ENCODE measurements at places on chromosomes 13 and 19. TPM values are rescaled to one million over a fixed set of nuclear protein-coding genes. Genes with fewer than 3 reads are reported as not detected.

- peak overlapping the region; percentile 59 for H3K4me3 ChIP-seq
- peaks cover 18% of the 10 kb centered on the region for H3K36me3 ChIP-seq
- H3K27me3 ChIP-seq, result no peaks in the 10 kb centered on the region
- H3K27ac ChIP-seq, result peak overlapping the region; percentile 91
Observed at GRCh38 chr13:75762076-75762937, 126.2 kb downstream of the LMO7 start.

- peak; percentile 81 for DNase-seq
- peaks cover 45% of the 10 kb centered on the region for H3K36me3 ChIP-seq
- no peaks in the 10 kb centered on the region for H3K27me3 ChIP-seq
- no peak overlapping the region for H3K4me3 ChIP-seq
- peak overlapping the region; percentile 46 for H3K27ac ChIP-seq
Observed at GRCh38 chr19:49097453-49098288, 12.4 kb downstream of the SNRNP70 start.

- no peaks in the 10 kb centered on the region for H3K27me3 ChIP-seq
- no peak overlapping the region for H3K4me3 ChIP-seq
- H3K36me3 ChIP-seq, result peaks cover 21% of the 10 kb centered on the region
Observed at GRCh38 chr19:10625762-10626138, 397 bp downstream of the SLC44A2 start.

GRCh38 chr13:97257228-97257755 lies 35.2 kb downstream of the MBNL2 start:
- H3K36me3 ChIP-seq, result peaks cover 25% of the 10 kb centered on the region
- peak overlapping the region; percentile 86 for H3K27ac ChIP-seq
- H3K4me1 ChIP-seq, result peaks cover 75% of the 10 kb centered on the region
- no peaks in the 10 kb centered on the region for H3K27me3 ChIP-seq

SLITRK5 gene
- not detected for total RNA-seq

DNA sequence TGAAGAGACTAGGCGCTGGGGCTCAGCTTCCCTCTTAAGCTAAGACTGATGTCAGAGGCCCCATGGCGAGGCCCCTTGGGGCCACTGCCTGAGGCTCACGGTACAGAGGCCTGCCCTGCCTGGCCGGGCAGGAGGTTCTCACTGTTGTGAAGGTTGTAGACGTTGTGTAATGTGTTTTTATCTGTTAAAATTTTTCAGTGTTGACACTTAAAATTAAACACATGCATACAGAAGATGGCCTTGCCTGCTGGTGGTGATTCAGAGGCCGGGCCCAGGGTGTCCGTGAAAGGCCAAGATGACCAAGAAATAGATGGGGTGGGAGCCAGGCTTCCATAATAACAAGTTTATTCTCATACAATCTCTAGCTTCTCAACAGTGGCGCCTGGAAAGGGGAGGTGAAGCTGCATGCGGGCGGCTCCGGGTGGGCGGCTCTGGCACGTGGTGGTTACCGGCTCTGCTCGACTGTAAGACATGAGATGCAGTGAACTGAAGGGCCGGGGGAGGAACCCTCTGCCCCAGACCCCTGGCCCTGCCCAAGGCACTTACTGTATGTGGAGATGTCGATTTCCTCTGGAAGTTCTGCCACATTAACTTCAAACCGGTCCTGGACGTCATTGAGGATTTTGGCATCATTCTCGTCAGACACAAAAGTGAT lies 10.5 kb downstream of the DDX39A start:
- peaks cover 82% of the 10 kb centered on the region for H3K36me3 ChIP-seq
- peaks cover 34% of the 10 kb centered on the region for H3K4me1 ChIP-seq

DNA sequence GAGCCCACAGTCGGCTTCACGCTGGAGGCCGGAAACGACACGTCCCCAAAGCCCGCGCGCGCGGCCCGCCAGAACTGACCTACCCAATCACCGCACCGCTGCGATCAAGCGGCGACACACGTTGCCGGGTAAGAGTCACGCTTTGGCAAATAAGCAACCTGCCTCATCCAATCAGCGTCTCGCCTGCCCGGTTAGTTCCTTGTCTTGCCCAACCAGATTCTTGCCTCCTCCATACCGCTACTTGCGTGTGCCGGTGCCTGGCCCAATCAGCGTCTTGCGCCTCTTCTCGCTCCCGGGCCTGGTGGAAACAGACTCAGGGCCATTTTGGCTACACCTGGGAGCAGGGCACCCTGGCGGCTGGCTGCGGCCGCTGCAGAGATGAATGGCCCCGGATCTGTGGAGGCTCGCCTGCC lies 11.6 kb upstream of the ZNF544 start:
- no peaks in the 10 kb centered on the region for H3K27me3 ChIP-seq
- DNase-seq, result no peak
- H3K4me3 ChIP-seq, result no peak overlapping the region
- no peaks in the 10 kb centered on the region for H3K4me1 ChIP-seq
- H3K36me3 ChIP-seq, result peaks cover 28% of the 10 kb centered on the region

TSKS gene
- total RNA-seq, result 0.50 TPM

- peaks cover 3% of the 10 kb centered on the region for H3K4me1 ChIP-seq
- no peak overlapping the region for H3K4me3 ChIP-seq
- DNase-seq, result no peak
- H3K36me3 ChIP-seq, result no peaks in the 10 kb centered on the region
- H3K27me3 ChIP-seq, result peaks cover 4% of the 10 kb centered on the region
- H3K27ac ChIP-seq, result no peak overlapping the region
Observed at GRCh38 chr13:100773923-100774663, 99.5 kb upstream of the TMTC4 start.

DNA sequence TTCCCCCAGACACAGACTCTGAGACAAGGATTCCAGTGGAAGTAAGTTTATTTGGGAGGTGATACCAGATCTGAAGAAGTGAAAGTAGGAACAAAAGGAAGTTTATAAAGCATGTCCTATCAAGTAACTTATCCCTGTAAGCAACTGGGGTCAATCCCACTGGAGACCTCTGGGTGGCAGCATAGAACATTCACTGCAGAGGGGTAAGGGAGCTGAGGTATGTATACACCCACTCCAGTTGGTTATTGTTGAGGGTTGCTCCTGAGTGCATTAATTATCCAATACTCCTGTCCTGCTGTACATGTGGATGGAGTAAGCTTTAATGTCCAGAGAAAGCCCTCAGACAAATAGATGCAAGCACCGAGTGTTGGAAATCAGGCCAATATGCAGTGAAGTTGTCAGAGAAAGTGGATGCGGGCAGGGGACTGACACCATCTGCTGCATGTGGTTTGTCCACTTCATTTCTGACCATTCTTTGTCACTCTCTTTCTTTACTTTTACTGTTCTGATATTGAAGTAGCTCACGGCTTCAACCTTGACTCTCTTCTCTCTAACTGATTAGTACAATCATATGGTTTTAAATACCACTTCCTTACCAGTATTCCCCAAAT lies 46.7 kb downstream of the NOTCH3 start:
- H3K27ac ChIP-seq, result no peak overlapping the region
- H3K36me3 ChIP-seq, result no peaks in the 10 kb centered on the region
- peaks cover 11% of the 10 kb centered on the region for H3K27me3 ChIP-seq

Measured in activated CD8-positive, alpha-beta T cell treated with anti-CD3 and anti-CD28 coated beads for 36 hours (primary cell).